ENCODE measurements at places on chromosomes 3 and 15.

- DNase-seq: no peak
Observed at GRCh38 chr3:196134691-196135090, 52.8 kb upstream of the TFRC start.

DNA sequence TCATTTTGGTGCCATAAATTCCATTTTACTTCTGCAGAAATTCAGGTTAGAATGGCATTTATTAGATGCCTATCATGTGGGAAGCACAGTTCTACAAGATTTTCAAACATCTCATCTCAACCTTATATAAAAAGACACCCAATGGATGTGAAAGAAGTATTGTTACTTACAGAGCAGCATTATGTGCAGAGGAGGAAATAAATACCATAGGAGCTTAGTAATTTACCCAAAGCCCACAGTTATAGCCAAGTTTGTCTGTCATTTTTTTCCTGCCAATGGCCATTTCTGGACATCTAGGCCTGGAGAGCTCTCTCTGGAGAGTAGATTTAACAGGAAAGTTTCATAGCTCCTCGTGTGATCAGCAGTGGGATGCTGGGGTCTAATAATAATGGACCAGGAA, 659.4 kb upstream of the NAALADL2 start:
- no peak for DNase-seq

DNA sequence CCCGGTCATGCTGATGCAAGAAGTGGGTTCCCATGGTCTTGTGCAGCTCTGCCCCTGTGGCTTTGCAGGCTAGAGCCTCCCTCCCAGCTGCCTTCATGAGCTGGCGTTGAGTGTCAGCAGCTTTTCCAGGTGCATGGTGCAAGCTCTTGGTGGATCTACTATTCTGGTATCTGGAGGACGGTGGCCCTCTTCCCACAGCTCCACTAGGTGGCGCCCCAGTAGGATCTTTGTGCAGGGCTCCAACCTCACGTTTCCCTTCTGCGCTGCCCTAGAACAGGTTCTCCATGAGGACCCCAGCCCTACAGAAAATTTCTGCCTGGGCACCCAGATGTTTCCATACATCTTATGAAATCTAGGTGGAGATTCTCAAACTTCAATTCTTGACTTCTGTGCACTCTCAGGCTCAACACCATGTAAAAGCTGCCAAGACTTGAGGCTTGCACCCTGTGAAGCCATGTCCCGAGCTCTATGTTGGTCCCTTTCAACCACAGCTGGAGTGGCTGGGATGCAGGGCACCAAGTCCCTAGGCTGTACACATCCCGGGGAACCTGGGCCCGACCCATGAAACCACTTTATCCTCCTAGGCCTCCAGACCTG, 238.4 kb upstream of the MDFIC2 start:
- no peak for DNase-seq

- no peak for DNase-seq
Observed at GRCh38 chr15:82799183-82799841, 6.6 kb downstream of the FSD2 start.
